ENCODE measurements at places on chromosomes 11 and 22. TPM values are rescaled to one million over a fixed set of nuclear protein-coding genes. Genes with fewer than 3 reads are reported as not detected.

The C22orf15 gene
- 0.06 TPM for total RNA-seq

The TRPM5 gene
- total RNA-seq, result not detected

The TP53AIP1 gene
- total RNA-seq, result not detected

The MMP10 gene
- total RNA-seq, result not detected

The HTR3B gene
- not detected for total RNA-seq

The IL17REL gene
- not detected for total RNA-seq

The SHANK2 gene
- 0.51 TPM for total RNA-seq

The DERL3 gene
- 0.23 TPM for total RNA-seq

The NPAS4 gene
- not detected for total RNA-seq

The SERHL2 gene
- total RNA-seq, result 1.5 TPM

The LUZP2 gene
- total RNA-seq, result not detected

The SLN gene
- not detected for total RNA-seq
